ENCODE measurements at places on chromosomes 1 and 21.
A peak's percentile ranks its signal among the peaks of the same experiment; 100 is the strongest.

DNA sequence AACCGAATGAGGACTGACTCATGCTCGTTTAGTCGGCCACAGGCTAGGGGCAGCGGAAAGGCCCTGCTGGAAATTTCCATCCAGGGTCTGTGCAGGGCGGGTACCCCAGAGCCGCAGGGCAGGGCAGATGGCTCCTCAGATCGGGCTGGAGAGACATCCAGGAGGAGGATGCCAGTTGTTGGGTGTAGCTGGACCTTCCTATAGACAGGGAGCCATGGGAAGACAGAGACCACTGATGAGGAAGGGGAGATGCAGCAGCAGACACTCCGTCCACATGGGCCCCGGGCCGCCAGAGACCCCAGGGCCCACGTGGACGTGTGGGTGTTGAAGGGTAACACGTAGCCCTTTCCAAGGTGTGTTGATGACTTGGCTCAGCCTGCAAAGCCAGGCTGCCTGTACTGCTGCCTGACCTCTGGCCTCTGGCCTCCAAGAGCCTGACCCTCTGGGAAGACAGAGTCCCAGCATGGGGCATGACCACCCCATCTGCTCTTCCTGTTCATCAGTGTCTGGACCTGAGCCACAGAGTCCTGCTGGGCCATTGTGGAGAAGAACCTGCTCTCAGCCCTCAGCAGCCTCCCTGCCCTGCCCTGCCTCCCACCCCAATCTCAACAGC, 4.8 kb downstream of the GNG4 start:
- no peak for DNase-seq

- DNase-seq, result peak; percentile 19
Observed at GRCh38 chr1:41381692-41382479, 20.7 kb downstream of the FOXO6 start.

DNA sequence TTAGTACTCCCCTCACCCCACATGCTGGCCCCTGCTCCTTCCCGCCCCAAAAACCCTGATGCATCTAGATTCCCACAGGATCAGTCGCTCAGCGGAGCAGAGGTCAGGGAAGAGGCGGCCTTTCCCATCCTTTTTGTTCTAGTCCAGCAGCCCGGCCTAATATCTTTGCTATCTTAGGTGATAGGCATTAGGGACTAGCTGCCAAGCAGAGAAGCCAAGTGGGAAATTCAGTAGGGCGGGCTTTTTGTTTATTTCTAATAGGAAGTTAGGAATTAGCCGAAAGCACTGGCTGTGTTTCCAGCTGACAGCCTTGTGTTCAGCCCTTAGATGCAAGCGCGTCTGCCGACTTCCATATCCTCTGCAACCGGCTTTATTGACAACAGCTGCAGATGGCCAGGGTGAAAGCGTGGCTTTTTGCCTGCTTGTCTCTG, 59.0 kb upstream of the BCAR3 start:
- no peak for DNase-seq

DNA sequence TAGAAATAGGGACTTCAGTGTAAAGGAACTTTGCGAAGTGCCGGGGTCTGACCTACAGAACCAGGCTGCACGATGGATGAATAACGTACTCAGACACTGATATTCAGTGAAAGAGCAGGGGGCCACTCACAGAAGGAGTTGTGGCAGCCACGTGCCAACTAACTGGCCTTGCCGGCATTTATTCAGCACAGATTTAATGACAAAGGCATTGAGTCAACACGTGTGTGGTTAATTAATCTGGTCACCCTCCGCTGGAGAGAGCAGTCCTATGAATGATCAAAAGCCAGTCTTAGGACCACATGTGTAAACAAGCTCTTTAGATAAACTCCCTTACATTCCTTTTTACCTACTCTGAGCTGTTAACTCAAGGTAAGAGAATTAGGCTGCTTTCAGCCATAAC, 6.2 kb upstream of the B3GALT2 start:
- no peak for DNase-seq

DNA sequence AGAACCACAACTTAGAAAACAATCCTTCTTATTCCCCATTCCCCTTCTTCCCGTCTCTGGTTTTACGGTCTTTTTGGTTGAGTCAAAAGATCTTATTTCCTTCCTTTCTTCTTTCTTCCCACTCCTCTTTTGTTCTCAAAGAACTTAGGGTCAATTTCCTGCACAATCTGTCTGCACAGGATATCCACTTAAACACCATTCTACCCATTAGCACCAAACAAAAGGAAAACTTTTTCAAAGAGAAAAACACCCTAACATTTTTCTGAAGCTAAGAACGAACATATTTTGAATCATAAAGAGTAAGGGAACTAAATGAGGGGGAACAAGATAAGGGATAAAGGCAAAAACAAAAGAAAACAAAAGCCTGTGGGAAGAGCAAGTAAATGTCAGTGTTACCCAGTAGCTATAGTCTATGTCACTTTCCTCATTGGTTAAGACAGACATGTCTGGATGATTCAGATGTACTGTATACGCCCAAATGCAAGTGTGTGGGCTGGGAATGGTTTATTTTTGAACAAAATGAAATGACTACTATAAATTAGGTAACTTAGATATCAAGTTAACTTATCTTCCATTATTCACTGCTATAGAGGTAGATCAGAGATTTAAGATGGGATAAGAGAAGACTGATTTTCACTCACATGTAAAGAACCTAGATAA, 59.9 kb downstream of the TOR3A start:
- no peak for DNase-seq

- no peak for DNase-seq
Observed at GRCh38 chr21:18545908-18546307, 142.3 kb upstream of the TMPRSS15 start.

- no peak for DNase-seq
Observed at GRCh38 chr1:205294934-205295333, 26.6 kb downstream of the NUAK2 start.

Data from cerebellum (tissue), 4 donors.